ENCODE measurements at places on chromosomes 4 and X.
A peak's percentile ranks its signal among the peaks of the same experiment; 100 is the strongest.

DNA sequence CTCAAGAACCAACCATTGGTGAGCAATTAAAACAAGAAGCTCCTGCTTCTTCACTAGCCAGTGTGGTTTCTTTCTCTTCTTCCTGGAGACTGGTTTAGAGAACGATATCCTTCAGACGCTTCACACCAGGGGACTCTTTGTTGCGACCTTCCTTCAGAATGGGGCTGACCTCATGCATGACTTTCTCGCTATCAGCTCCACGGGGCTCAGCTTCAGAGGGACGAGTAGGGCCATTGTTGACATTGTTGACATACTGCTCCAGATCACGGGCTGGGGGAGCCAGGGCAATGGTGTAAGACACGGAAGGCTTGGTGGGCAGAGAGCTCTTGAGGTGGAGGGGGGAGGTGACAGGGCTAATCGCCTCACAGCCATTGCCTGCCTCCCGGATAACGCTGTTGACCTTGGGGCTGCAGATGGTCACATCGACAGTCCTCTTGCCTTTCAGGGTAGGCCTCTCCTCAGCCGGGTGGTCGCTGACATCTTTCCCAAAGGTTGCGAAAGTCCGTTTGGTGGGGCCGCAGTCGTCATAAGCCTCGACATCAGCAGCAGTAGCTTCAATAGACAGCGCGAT, 113.8 kb downstream of the PCDH19 start:
- no peak for DNase-seq

- peak; percentile 63 for DNase-seq
Measured at GRCh38 chr4:173247321-173247720, 78.7 kb downstream of the GALNT7 start.

DNA sequence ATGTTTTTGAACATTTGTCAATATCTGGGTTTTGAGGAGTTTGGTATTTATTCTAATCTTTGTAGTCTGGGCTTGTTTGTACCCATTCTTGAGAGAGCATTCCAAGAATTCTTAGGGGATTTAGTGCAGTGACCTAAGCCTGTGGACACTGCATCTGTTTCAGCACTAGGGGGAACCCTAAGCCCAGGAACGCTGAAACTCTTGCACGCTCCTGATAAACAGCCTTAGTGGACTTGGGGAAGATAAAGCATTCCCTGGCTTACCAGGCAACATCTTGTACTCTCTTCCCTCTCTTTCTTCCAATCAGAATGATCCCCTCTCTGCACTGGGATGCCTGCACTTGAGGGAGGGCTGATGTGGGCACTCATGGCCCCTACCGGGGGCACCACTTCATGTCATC, 654.9 kb upstream of the HTR2C start:
- peak; percentile 84 for DNase-seq

DNA sequence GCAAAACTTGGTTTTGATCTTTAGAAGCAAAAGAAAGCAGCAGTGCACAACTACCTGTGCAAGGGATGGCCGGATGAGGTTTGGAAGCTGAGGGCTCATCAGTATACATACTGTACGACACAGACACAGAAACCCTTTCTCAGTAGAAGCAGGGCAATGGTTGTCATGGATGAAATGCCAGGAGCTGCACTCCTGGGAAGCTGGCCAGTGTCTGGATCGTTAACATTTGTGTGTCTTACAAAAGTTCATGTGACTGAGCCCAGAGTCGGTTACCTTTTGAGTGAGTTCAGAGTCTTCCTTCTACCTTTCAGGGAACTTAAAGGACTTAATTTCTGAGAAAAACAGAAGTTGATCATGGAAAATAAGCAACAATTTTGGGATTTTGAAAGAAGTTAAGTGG, 230.3 kb downstream of the APBB2 start:
- no peak for DNase-seq

DNA sequence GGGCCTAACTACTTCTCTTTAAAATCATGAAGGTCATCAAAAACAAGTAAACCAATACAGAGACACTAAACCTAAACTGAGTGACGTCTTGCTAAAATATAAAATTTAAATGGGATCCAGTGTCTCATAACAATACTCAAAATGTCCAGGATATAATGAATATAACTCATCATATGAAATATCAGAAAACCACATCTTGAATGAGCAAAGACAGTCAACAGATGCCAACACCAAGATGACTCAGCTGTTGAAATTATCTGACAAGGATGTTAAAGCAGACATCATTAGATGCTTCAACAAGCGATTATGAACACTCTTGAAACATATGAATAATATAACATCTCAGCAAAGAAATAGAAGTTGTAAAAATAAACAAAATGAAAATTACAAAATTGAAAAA, 8.3 kb downstream of the NAP1L2 start:
- no peak for DNase-seq

DNA sequence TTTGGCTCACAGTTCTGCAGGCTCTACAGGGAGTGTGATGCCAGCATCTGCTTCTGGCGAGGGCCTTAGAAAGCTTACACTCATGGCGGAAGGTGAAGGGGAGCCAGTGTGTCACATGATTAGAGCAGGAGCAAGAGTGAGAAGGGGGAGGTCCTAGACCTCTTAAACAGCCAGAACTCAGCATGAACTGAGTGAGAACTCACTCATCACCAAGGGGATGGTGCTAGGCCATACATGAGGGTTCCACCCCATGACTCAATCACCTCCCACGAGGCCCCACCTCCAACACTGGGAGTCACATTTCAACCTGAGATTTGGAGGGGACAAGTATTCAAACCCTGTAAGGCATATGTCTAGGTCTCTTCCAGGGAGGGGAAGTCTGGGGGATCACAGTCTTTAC, 33.4 kb downstream of the SPRY1 start:
- no peak for DNase-seq

DNA sequence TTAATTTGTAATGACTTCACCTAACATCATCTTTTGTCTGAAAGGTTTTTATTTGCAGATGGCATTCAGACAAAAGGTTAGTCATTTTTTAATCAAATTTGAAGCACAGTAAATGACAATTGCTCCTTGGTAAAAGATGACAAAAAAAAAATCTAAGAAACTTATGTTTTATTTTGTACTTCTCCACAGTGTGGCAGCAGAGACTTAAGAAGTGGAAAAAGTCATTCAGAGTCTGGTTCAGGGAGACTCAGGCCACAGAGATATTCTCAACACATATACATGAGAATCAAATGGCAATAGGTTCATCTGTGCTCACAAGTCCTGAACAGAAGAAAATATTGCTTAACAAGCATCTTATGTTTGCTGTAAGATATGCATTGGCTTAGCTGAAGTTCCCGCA, 436.2 kb downstream of the KCNIP4 start:
- peak; percentile 15 for DNase-seq

Data from NCI-H524 (cell line).